ENCODE measurements at places on chromosomes 12 and 14.

DNA sequence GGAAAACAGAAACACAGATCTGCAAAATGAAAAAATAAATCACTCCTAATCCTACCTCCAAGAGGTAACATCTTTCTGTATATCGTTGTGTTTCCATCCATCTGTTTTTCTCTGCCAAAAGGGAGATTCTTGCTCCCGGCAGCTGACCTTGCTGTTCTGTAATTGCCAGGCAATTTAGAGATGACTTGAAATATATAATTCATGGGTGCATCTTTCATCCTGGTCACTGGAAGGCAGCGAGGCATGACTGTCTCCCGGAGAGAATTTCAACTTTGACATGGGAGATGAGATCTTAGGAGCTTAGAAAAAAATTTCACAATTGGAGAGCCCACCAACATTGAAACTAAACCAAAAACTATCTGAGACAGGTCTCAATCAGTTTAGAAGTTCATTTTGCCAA lies 53.0 kb downstream of the WSCD2 start:
- no peak for DNase-seq

DNA sequence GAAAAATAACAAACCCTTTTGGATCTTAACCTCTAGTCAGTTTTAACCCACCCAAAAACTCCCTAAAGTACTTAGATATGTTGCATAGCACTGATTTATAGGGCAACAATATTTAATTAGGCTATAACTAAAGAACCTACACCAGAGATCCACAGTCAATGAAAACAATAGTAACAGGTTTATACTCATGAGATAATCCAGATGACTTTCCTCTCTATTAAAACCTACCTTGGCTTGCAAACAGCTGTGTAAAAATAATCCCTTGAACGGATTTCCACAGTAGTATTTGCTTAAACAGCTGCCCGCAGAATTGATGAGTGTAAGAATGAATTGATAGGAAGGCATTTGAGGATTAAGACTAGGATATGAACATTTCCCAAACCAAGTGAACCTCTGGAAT lies 104.3 kb upstream of the PTPRR start:
- no peak for DNase-seq

GRCh38 chr14:101428409-101428808 lies 132.9 kb upstream of the DIO3 start:
- DNase-seq, result no peak

GRCh38 chr14:92540472-92541048 lies 27.0 kb downstream of the RIN3 start:
- no peak for DNase-seq
